ENCODE measurements at places on chromosomes 12 and 14. TPM values are rescaled to one million over a fixed set of nuclear protein-coding genes. Genes with fewer than 3 reads are reported as not detected.

LALBA gene
- total RNA-seq, result not detected

FAM186B gene
- 0.11 TPM for total RNA-seq

TRHDE gene
- 0.14 TPM for total RNA-seq

C12orf60 gene
- 1.7 TPM for total RNA-seq

SLC25A21 gene
- 0.98 TPM for total RNA-seq

KIF26A gene
- total RNA-seq, result 3.8 TPM

SLCO1B1 gene
- 0.28 TPM for total RNA-seq

ZDHHC22 gene
- total RNA-seq, result 0.29 TPM

CCDC177 gene
- 0.03 TPM for total RNA-seq

CISTR gene
- total RNA-seq, result not detected

USP44 gene
- 0.17 TPM for total RNA-seq

AKAP6 gene
- total RNA-seq, result 0.55 TPM

INSM2 gene
- 0.05 TPM for total RNA-seq

PELI2 gene
- 1.6 TPM for total RNA-seq

NPAS3 gene
- total RNA-seq, result not detected

CCDC85C gene
- total RNA-seq, result 33.6 TPM

DNAH10 gene
- 0.25 TPM for total RNA-seq

SDR9C7 gene
- total RNA-seq, result not detected

RPL10L gene
- total RNA-seq, result not detected

LAG3 gene
- 1.4 TPM for total RNA-seq

DHRS1 gene
- total RNA-seq, result 12.0 TPM

RPS6KL1 gene
- 0.49 TPM for total RNA-seq

DLGAP5 gene
- 30.7 TPM for total RNA-seq

HOXC10 gene
- total RNA-seq, result 3.0 TPM

SOAT2 gene
- total RNA-seq, result 0.30 TPM

IFNG-AS1 gene
- total RNA-seq, result not detected

SERPINA5 gene
- total RNA-seq, result 0.11 TPM

C14orf132 gene
- total RNA-seq, result 6.0 TPM

CACNA2D4 gene
- total RNA-seq, result not detected

CACNA1C gene
- total RNA-seq, result 0.03 TPM

P2RX2 gene
- not detected for total RNA-seq

KCNA5 gene
- 0.03 TPM for total RNA-seq

RFX4 gene
- 0.08 TPM for total RNA-seq

CLEC4A gene
- total RNA-seq, result not detected

C1R gene
- total RNA-seq, result 49.0 TPM

KLRC4 gene
- total RNA-seq, result not detected

IRAK3 gene
- 1.4 TPM for total RNA-seq

RHNO1 gene
- total RNA-seq, result 47.0 TPM

TSPAN9 gene
- 53.0 TPM for total RNA-seq

NRXN3 gene
- 0.52 TPM for total RNA-seq

AGAP2 gene
- total RNA-seq, result 0.23 TPM

SLC22A17 gene
- total RNA-seq, result 5.5 TPM

CMTM5 gene
- not detected for total RNA-seq

SETD1B gene
- total RNA-seq, result 12.6 TPM

RNFT2 gene
- 2.5 TPM for total RNA-seq
